Brain (organoid and tissue), 16 donors: ENCODE measurements at places on chromosomes 6 and 20.

DNA sequence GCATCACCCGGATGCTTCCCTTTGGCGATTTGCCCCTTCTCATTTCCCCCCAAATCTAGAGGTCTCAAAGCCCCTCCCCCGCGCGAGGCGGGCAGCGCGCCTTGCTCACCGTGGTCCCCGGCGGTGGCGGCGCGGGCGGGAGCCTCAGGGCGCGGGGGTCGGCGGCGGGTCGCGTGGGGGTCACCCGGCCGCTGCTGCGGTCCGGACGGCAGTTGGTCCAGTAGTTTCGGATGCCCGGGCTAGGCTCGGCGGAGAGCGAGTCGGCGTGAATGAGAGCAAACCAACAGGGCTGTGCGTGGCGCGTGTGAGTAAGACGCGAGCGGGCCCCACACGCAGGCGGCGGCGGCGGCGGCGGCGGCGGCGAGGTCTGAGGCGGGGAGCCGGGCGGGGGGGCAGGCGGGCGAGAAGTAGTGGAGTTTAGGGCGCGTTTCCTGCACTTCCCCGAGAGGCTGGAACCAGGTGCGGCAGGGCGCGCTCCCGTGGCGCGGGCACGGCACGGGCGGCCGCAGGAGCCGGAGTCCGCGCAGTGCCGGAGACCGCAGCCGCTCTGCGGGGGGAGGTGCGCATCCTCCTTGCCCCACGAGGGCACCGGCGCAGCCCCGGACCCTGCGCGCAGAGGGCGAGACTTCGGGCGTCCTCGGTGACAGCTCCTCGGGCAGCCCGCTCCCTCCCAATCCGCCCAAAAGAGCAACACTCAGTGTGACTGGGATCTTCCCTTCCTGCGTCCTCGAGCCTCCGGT lies 567 bp downstream of the HS3ST5 start:
- DNase-seq: peak; percentile 73

DNA sequence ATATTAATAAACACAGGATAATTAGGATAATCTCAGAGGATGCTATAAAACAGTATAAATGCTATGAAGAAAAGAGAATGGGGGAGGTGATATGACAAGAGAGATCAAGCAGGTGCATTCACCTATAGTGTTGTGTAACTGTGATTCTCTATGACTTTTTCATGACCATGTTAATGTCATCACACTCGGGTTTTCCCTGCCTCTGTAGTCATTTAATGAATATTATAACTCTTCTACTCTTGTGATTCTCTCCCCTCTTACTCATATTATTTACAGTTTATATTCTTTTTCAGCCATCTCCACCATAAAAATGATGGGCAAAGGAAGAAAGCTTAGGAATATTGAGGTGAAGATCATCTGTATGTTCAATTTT lies 106.9 kb upstream of the SGK1 start:
- no peak for DNase-seq

DNA sequence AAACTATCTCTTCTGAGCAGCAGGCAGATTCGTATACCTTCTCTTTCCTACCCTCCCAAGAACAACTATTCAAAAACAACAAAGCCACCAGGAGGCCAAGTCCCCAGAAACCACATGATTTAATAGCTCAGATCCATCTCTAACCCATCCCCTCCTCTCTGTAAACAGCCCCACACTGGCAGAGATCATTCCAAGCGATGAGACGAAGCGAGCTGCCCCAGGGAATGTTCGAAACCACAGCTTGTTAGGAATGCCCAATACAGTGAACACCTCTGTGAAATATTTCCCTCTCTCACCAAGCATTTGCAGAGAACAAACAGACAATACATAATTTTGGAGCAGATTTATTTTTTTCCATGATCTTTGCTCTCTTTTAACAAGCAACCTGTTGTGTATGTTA lies 231.8 kb downstream of the SOD2 start:
- no peak for DNase-seq

- no peak for DNase-seq
Observed at GRCh38 chr6:150269857-150270223, 99.0 kb upstream of the IYD start.
